ENCODE measurements at places on chromosomes 6 and 20.

GRCh38 chr6:3489961-3490624, 33.2 kb upstream of the SLC22A23 start:
- DNase-seq, result no peak

- DNase-seq, result no peak
Measured at GRCh38 chr6:138527411-138528088, 28.3 kb upstream of the NHSL1 start.

GRCh38 chr6:109760208-109760607, 69.1 kb downstream of the FIG4 start:
- no peak for DNase-seq

DNA sequence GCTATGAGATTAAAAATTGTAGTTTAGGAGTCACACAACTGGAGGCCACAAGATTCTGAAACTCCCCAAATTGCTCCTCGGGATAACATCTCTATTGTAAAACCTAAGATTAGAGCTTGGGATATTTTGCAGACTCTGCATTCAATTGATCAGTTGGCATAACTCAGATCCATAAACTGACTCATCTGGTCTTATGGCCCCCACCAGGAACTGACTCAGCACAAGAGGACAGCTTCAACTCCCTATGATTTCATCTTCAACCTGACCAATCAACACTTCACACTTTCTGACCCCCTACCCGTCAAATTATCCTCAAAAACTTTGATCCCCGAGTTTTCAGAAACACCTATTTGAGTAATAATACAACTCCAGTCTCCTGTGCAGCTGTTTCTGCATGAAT, 257.3 kb downstream of the HAO1 start:
- no peak for DNase-seq

DNA sequence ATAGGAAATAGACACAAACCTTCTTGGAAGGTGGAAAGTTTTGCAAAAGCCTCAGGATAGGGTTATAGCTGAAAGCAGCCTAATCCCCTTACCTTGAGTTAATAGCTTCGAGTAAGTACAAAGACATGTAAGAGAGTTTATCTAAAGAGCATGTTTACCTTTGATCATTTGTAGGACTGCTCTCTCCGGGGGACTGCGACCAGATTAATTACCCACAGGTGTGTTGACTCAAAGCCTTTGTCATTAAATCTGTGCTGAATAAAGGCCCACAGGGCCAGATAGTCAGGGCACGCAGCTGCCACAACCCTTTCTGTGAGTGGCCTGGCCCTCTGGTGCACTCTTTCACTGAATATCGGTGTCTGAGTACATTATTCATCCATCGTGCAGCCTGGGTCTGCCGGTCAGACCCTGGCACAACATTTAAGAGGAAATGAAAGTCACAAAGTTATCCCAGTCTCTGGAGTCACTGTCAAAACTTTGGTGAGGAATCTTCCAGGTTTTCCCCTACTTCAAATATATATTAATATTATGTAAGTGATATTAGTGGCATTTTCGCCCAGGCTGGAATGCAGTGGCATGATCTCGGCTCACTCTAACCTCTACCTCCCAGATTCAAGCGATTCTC, 5.4 kb upstream of the MICA start:
- no peak for DNase-seq

GRCh38 chr6:121858986-121859385, 423.5 kb downstream of the GJA1 start:
- DNase-seq, result no peak

- DNase-seq, result no peak
Measured at GRCh38 chr6:33983721-33984465, 162.0 kb downstream of the GRM4 start.

GRCh38 chr6:63816982-63817436, 181.4 kb downstream of the PHF3 start:
- DNase-seq, result no peak
